T-helper 1 cell (primary cell): ENCODE measurements at places on chromosomes 6 and 20.

GRCh38 chr20:59774921-59775686 lies 158.3 kb downstream of the SYCP2 start:
- no peak for DNase-seq

GRCh38 chr6:5174756-5175549 lies 85.8 kb downstream of the LYRM4 start:
- no peak for DNase-seq

DNA sequence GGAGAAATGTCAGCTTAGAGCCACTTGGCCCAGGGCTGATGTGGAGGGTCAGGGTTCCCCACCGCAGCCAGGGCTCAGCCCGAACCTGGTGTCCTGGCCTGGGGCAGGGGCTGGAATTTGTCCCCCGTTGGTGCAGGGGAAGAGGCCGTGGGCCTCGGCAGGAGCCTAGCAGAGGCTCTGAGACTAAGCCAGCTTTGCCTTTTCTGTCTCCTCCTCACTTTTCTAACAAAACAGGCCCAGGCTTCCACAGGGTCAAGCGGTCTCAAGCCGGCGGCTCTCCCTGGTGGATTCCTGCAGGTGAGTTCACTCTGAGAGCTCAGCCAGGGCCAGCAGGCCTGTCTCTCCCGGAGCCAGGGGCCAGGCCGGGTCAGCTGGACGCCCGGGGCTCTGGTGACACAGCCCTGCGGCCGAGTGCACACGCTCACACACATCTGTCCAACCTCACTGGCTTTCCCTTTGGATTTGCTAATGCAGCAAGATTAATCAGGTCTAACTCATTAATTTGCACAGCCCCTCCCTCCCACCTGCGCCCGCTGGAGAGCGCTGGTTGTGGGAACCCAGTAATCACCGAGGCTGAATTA lies 2.9 kb upstream of the CHRNA4 start:
- no peak for DNase-seq

DNA sequence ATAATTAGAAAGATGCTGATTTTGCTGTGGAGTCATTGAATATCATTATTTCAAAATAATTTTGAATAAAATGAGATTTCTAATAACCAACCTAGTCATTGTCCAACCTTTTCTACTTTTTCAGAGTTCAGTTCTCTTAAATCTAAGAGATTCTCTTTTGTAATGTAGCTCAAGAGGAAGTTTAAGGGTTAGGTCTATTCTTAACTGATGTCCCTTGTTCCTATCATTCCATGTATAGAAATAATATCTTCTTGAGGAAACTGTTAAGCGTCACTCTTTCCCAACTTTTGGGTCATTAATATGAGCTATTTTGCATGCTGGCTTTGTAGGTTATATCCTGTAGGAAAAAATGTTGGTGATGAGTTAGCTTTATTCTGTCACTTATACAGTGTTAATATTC lies 27.0 kb downstream of the RNF144B start:
- no peak for DNase-seq

DNA sequence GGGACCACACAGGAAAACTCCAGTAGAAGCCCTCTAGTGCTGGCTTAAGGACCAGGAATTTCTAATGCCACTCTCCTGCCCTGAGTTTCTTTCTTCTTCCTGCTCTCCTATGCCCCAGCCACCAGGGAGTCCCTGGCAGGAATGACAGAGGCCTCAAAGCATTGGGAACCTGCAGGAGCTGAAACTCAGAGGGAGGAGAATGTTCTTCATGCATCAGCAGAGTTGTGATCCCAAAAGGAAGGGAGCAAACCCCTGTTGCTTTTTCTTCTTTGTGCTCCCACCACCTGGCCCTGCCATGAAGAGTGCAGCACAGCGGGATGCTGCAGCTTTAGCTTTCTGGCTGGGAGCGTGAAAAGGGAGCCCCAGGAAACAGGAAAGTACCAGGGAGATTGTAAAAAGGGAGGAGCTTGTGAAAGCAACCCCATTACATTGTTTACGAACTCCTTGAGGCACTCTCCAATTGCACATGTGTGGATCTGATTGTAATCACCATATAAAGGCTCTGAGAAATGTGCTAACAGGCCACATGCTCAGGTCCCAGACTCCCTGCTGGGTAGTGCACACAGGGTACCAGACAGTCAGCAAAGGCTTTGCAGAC lies 34.7 kb upstream of the FKBP1A start:
- no peak for DNase-seq

DNA sequence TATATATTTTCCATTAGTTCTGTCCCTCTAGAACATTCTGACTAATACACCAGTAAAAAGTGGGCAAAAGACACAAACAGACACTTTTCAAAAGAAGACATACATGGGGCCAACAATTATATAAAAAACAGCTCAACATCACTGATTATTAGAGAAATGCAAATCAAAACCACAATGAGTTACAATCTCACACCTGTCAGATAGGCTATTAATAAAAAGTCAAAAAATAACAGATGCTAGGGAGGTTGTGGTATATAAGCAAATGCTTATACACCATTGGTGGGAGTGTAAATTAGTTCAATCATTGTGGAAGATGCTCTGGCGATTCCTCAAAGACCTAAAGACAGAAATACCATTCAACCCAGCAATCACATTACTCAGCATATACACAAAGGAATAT lies 1707.8 kb downstream of the GRIK2 start:
- no peak for DNase-seq

- DNase-seq = no peak
Measured at GRCh38 chr20:55579802-55580201, 425.5 kb downstream of the CBLN4 start.

DNA sequence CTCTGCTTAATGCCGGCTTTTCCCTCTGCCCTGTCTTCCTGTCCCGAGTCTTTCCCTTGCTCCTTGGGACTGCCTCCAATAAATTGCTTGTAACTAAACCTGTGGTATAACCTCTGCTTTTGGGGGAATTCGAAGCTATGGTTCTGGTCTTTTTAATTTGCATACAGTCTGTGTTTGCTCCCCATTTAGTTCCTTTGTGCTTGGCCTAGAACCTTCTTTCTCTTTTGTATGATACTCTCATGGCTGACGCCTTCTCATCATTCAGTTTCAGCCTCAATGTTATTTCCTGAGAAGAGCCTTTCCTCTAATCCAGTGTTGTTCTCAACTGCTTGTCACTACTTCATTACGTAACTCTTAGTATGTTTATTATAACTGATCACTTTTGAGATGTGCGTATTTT lies 248.0 kb downstream of the PHF3 start:
- DNase-seq = no peak

DNA sequence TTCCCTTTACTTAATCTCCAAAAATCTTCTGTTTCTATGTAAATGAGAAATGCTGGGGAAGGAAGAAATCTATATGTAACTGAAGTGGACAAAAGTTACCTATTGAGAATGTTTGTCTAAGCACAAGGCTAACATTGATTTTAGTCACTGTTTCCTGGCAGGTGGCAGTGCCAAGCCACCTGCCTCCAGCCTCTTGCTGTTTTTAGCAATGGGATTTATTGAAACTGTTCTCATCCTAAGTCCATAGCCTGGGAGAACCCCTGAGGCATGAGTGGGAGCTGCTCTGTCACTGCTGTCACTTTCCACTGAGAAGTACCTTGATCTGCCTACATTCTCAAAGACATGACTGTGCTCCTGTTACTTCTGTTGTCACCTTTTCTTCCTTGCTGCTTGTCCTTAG lies 14.7 kb downstream of the ENPP3 start:
- no peak for DNase-seq

- no peak for DNase-seq
Measured at GRCh38 chr6:127207591-127208120, 59.0 kb upstream of the RNF146 start.

- DNase-seq = no peak
Measured at GRCh38 chr6:153862927-153863326, 176.1 kb upstream of the OPRM1 start.

GRCh38 chr20:59481067-59481466 lies 123.3 kb upstream of the PHACTR3 start:
- DNase-seq = no peak

- DNase-seq = no peak
Measured at GRCh38 chr20:37801921-37802320, 101.0 kb upstream of the VSTM2L start.

- DNase-seq = no peak
Measured at GRCh38 chr20:45218636-45219035, 2.5 kb upstream of the SEMG2 start.

GRCh38 chr20:15814911-15815310 lies 758.3 kb downstream of the KIF16B start:
- DNase-seq = no peak

DNA sequence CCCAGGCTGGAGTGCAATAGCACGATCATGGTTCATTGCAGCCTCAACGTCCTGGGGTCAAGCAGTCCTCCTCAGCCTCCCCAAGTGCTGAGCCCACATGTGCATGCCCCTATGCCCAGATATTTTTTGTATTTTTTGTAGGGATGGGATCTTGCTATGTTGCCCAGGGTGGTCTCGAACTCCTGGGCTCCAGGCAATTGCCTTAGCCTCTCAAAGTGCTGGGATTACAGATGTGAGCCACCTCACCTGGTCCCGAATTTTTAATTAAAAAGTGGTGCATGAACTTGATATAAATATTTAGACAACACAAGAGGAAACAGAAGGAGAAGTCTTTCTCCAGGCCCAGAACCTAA lies 7.1 kb upstream of the RNF114 start:
- DNase-seq = no peak

DNA sequence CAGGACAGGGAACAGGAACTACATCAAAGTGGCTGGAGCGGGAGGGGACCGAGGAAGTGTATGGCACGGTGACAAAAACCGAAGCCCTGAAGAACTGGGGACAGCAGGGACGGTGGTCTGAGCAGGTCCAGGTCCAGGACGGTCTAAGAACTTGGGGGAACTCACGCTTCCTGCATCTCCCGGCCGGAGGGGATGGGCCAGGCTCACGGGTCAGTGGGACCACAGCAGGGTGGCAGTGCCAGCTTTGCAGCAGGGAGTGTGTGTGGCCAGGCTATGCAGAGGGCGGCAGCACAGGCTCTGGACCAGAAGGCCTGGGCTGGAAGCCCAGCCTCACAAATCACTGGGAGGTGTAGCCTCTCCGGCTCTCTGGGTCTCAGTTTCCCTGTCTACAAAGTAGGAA lies 123.8 kb downstream of the BMP7 start:
- DNase-seq = no peak

GRCh38 chr20:32742322-32743236 lies 688 bp downstream of the COMMD7 start:
- DNase-seq = peak; percentile 34

- no peak for DNase-seq
Measured at GRCh38 chr6:169256518-169256917, 2.9 kb upstream of the THBS2 start.

DNA sequence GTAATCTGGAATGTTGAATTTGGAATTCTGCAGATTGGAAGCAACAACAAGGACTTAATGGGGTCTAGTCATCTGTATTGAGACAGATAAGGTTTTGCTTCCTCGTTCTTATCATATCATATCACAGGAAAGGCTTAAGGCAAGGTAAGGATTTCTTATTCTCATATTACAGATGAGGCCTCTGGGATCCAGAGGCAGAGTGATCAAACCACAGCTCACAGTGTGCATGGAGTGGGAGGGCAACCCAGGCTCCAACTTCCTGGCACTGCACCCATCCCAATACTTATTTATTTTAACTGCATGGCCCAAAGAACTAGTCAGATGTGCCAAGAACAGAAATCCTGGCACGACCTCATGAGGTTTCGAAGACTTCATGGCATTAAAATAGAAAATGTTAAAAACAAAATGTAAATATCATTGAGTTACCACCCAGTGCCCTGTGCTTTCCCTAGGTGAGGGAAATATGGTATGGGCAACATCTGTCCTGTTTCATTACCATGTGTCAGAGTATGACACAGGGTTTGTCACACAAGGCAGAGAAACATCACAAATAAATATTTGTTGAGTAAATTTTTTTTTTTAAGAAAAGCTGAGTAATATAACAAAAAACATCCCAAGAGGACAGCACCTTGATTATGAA lies 191.9 kb downstream of the ISM1 start:
- no peak for DNase-seq

DNA sequence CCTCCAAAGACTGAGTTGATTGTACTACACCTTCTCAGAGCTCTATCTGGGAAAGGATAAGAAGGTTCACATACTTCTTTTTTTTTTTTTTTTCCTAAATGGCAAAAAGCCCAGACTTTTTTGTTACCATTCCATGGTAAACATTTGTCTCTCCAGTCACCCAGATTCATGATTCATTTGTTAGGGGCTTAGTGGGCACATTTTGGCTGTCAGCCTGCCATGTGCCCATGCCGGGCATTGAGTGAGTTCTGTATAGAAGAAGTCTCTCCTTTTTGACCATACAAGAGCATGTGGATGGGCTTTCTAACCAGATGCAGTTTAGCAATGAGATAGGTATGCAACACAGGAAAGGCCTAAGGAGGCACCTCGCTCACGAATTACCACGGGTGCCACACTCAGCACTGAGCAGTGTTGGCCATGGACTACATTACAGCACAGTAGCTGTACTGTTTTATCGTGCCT lies 447.5 kb upstream of the HSF2 start:
- DNase-seq = no peak

- DNase-seq = no peak
Measured at GRCh38 chr6:113500221-113500620, 356.9 kb upstream of the MARCKS start.

- DNase-seq = no peak
Measured at GRCh38 chr6:71466362-71466761, 177.8 kb downstream of the OGFRL1 start.

DNA sequence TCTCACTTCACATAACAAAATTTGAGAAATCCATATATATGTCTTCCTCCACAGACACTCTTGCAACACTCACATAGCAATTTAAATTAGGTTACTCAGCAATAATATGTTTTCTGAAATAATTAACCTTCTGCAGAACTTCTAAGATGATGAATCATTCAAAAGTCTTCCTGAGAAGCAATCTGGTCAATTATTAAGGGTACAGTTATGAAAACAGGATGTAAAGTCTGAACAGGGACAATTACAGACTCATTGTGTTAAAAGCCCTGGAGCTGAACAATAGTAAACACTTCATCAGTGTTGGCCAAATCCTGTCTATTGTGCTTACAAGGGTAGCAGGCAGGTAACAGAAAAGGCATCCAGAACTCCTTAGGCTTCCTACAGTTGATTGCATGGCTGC lies 75.4 kb downstream of the FILIP1 start:
- DNase-seq = no peak

GRCh38 chr6:6738108-6738507 lies 149.6 kb downstream of the LY86 start:
- DNase-seq = no peak

DNA sequence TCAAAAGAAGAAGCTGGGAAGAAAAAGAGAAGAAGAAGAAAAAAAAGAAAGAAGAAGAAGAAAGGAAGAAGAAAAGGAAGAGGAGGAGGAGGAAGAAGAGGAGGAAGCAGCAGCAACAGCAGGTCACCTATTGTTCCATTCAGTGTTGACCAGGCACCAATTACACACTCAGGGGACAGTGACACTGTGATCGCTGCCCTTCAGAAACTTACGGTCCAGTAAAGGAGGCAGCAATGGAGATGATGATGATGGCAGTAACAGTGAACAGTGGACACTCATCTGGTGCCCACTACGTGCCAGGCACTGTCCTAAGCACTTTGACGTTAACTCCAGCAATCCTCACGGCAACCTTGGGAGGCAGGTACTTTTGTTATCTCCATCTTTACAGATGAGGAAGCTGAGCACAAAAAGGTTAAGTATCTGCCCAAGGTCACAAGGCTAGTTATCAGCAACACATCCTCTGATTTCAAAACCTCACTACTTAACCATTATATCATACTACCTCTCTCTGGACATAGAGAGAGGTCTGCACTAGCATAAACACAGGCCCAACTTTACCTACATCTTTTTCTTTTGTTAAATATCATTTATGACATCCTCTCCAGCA lies 83.2 kb downstream of the SLC22A23 start:
- DNase-seq = no peak
